ENCODE measurements at places on chromosomes 2 and 18. TPM values are rescaled to one million over a fixed set of nuclear protein-coding genes. Genes with fewer than 3 reads are reported as not detected.

Gene PPP1R1C
- total RNA-seq: 0.53 TPM

Gene MYO3B
- total RNA-seq: under 0.01 TPM

Gene ASB18
- not detected for total RNA-seq

Gene TSPYL6
- not detected for total RNA-seq

Gene SOX11
- not detected for total RNA-seq

Gene SLC9A2
- total RNA-seq: under 0.01 TPM

Gene ITGB6
- total RNA-seq: 0.13 TPM

Gene STK36
- total RNA-seq: 23.5 TPM

Gene CCDC141
- 0.13 TPM for total RNA-seq

Gene PER2
- 2.8 TPM for total RNA-seq

Gene CHRNA1
- total RNA-seq: 0.07 TPM

Gene FOXD4L1
- not detected for total RNA-seq

Gene SIX3
- not detected for total RNA-seq

Gene PLCD4
- total RNA-seq: 0.79 TPM

Gene SPDYA
- 2.7 TPM for total RNA-seq

Gene TMEFF2
- 0.07 TPM for total RNA-seq

Gene FZD7
- 0.27 TPM for total RNA-seq

Gene CTNNA2
- not detected for total RNA-seq

Gene ESPNL
- total RNA-seq: under 0.01 TPM

Gene CMPK2
- 1.1 TPM for total RNA-seq

Gene ZC3H15
- 122 TPM for total RNA-seq

Gene MDH1B
- total RNA-seq: 0.65 TPM

Gene TMEM198
- not detected for total RNA-seq

Gene SAG
- total RNA-seq: not detected

Gene NOL4
- not detected for total RNA-seq

Gene SPRED2
- total RNA-seq: 6.7 TPM

Gene PSMA8
- not detected for total RNA-seq
